T-helper 17 cell (primary cell): ENCODE measurements at places on chromosomes 7 and 10.
A peak's percentile ranks its signal among the peaks of the same experiment; 100 is the strongest.

GRCh38 chr10:9081253-9081652, 1026.8 kb downstream of the GATA3 start:
- DNase-seq: no peak
- no peaks in the 10 kb centered on the region for H3K36me3 ChIP-seq
- H3K27me3 ChIP-seq: peaks cover 4% of the 10 kb centered on the region
- H3K4me3 ChIP-seq: no peak overlapping the region
- no peak overlapping the region for H3K27ac ChIP-seq
- H3K4me1 ChIP-seq: peaks cover 5% of the 10 kb centered on the region

GRCh38 chr7:132865366-132866143, 216.3 kb downstream of the CHCHD3 start:
- no peaks in the 10 kb centered on the region for H3K27me3 ChIP-seq
- DNase-seq: no peak
- H3K4me3 ChIP-seq: no peak overlapping the region

DNA sequence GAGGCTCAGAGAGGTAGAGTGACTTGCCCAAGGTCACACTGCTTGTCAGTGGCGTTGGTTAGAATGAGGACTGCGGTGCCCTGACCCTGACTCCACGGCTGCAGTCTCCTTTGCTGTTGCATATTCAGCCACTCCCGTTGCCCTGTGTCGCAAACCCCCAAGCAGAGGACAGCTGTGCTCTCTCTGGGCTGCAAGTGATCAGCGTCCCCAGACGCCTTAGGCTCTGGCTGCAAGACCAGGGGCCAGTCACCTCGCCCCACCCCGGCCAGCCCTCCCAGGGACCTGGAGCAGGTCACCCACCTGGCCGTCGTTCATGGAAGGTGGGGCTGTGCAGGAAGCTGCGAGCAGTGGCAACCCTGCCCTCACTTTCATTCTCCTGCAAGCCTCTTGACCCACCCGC, 51.7 kb upstream of the NANOS1 start:
- H3K27me3 ChIP-seq: peaks cover 6% of the 10 kb centered on the region
- H3K4me3 ChIP-seq: no peak overlapping the region
- H3K27ac ChIP-seq: no peak overlapping the region
- DNase-seq: no peak
- H3K4me1 ChIP-seq: no peaks in the 10 kb centered on the region

DNA sequence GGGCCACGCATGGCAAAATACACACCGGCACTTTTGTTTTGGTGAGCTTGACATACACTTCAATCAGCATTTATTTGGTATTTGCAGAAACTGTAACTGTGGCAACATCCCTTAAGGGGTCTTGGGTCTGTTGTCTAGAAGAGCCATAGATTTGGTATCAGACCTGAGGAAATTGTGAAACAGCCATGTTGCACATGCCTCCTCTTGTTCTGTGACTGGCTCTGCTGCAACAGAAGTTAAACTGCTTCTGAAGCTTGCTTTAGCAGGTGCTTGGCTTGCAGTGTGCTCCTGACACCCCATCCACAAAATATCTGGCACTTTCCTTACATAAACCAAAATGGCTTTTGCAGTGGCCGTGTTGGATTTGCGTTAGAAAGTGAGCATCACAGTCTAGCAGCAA, 247.3 kb downstream of the GATA3 start:
- H3K27me3 ChIP-seq: peaks cover 12% of the 10 kb centered on the region
- H3K27ac ChIP-seq: no peak overlapping the region
- no peak overlapping the region for H3K4me3 ChIP-seq
- DNase-seq: no peak
- no peaks in the 10 kb centered on the region for H3K36me3 ChIP-seq

DNA sequence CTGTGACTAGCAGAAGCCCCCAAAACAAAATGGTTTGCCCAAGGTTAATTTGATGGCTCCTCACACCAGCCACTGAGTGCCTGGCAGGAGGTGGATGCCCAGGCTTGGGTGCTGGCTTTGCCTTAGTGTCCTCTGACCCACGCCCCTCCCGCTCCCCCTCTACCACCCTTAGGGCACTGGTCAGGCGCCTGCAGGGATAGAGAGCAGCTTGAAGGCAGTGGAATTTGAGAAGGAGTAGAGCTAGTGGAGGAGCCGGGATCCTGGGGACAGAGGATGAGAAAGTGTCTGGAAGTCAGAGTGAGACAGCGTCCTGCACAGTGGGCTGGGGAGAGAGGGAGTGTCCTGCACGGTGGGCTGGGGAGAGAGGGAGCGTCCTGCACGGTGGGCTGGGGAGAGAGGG, 139.4 kb downstream of the DNAJB6 start:
- no peaks in the 10 kb centered on the region for H3K27me3 ChIP-seq
- no peaks in the 10 kb centered on the region for H3K36me3 ChIP-seq
- no peak overlapping the region for H3K4me3 ChIP-seq
- H3K4me1 ChIP-seq: peaks cover 23% of the 10 kb centered on the region
- peak overlapping the region; percentile 35 for H3K27ac ChIP-seq

DNA sequence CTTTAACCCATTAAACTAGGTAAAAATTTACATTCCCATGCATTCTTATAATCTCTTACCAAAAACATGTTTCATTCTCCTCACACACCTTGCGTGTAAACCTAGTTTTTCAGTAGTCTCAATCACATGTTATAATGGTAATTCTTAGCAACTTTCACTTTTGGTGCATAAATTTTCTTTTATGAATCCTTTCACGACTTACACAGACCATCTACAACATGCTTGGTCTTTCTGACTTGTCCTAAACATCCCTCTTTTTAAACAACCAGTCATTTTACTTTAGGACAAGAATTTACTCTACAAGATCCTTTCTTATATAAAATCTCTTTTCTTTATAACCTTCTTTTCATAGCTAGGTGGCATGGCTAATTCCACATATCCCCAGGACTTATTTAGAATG, 25.8 kb downstream of the FBXL13 start:
- no peak for DNase-seq
- no peak overlapping the region for H3K4me3 ChIP-seq
- H3K27me3 ChIP-seq: no peaks in the 10 kb centered on the region
- H3K27ac ChIP-seq: no peak overlapping the region
- no peaks in the 10 kb centered on the region for H3K4me1 ChIP-seq

- no peak overlapping the region for H3K4me3 ChIP-seq
- no peak overlapping the region for H3K27ac ChIP-seq
- H3K4me1 ChIP-seq: peaks cover 7% of the 10 kb centered on the region
- H3K36me3 ChIP-seq: no peaks in the 10 kb centered on the region
- no peaks in the 10 kb centered on the region for H3K27me3 ChIP-seq
These were observed 52.3 kb downstream of the CCDC71L start for GRCh38 chr7:106608661-106609060.

GRCh38 chr7:1567049-1567771, 2.6 kb downstream of the PSMG3 start:
- peaks cover 2% of the 10 kb centered on the region for H3K27me3 ChIP-seq
- H3K27ac ChIP-seq: peak overlapping the region; percentile 98
- H3K36me3 ChIP-seq: no peaks in the 10 kb centered on the region
- H3K4me3 ChIP-seq: peak overlapping the region; percentile 39

DNA sequence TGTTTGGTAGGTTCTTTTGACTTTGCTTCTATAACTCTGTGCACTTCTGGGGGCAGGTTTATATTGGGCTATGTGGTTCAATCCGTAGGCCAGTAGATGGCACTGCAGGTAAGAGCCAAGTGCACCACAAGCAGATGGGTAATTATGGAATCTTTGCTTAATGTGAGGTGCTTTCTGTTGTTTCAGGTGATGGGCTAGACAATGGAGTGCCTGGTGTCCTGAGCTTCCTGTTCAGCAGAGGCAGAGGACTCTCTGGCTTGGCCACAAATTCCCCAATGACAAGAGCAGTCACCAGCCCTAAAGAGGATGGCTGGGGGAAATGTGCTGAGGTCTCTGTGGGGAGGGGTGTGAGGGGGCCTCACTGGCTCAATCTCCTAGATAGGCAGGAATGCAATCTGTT, 455.0 kb downstream of the CCSER2 start:
- no peak overlapping the region for H3K4me3 ChIP-seq
- DNase-seq: no peak
- no peak overlapping the region for H3K27ac ChIP-seq
- H3K4me1 ChIP-seq: peaks cover 2% of the 10 kb centered on the region
- H3K27me3 ChIP-seq: peaks cover 30% of the 10 kb centered on the region

DNA sequence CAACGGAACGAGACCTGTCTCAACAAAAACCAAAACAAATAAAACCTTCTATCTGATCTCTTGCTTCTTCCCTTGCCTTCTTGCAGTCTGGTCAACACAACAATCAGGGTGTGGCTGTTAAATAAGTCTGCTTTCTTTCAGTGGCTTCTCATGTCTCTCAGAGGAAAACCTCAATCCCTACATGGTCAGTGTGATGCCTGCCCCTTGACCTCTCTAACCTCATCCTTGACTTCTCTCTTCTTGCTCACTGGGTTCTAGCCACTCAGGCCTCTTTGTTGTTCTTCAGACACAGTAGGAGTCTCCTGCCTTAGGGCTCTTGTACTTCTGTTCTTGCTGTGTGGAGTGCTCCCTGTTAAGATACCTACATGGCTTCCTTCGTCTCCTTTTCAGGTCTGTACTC, 220.4 kb downstream of the SDHAF3 start:
- H3K4me1 ChIP-seq: no peaks in the 10 kb centered on the region
- DNase-seq: no peak
- no peak overlapping the region for H3K4me3 ChIP-seq

DNA sequence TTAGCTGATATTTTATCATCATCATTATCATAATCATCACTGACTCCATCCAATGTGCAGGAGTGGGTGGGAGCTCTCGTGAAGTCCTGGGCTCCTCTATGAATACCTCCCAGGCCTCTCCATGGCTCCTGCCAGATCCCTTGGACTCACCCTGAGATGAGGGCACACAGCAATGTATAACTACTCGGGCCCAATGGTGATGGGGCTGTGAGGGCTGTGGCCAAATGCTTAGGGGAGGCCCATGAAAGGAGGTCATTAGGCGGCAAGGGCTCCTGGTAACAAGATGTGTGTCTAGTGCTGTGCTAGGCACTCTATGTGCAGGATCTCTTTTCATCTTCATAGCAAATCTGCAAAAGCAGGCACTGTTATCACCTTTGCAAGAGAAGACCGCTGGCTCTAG, 270.9 kb downstream of the GLRX3 start:
- H3K4me3 ChIP-seq: no peak overlapping the region
- H3K27me3 ChIP-seq: no peaks in the 10 kb centered on the region
- no peak overlapping the region for H3K27ac ChIP-seq
- no peak for DNase-seq
- H3K4me1 ChIP-seq: no peaks in the 10 kb centered on the region

DNA sequence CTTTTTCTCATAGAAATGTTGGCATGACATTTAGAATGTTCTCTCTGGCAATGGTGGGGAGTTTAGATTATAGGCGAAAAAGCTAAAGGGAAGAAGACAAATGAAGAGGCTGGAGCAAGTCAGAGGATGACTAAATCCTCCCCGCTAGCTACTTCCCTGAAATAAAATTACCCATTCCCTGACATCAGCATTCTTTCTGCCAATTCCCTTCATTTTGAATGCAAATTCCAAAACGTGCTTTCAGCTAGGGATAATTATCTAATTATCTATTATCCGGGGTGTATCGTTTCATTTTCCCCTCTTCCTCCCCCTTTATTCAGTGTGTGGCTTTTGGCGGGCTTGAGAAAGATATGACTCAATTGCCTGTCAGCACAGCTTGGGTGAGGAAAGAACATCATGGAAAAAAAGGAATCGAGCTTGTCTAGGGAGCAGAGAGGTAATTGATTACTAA, 672.3 kb downstream of the TNS3 start:
- no peaks in the 10 kb centered on the region for H3K27me3 ChIP-seq
- no peak for DNase-seq
- H3K36me3 ChIP-seq: no peaks in the 10 kb centered on the region
- no peak overlapping the region for H3K4me3 ChIP-seq

DNA sequence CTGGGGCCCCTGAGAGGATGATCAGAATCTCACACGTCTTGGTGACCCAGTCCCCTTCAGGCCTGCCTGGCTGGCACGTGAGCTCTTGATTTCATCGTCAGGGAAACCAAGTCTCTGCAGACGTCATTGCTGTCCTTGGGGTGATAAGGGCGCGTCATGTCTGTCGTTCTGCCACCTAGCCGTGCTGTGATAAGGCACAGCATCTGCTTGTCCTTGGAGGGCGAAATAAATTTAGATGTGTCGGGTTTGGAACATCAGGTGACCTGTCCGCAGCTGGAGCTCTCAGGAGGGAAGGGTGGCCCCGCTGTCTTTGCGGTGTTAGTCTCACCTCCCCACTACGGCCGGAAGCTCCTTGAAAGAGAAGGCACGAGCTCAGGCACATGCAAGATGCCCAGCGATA, 129.2 kb downstream of the GRK5 start:
- peaks cover 18% of the 10 kb centered on the region for H3K4me1 ChIP-seq
- H3K36me3 ChIP-seq: peaks cover 3% of the 10 kb centered on the region
- no peaks in the 10 kb centered on the region for H3K27me3 ChIP-seq
- H3K27ac ChIP-seq: no peak overlapping the region
- no peak overlapping the region for H3K4me3 ChIP-seq

DNA sequence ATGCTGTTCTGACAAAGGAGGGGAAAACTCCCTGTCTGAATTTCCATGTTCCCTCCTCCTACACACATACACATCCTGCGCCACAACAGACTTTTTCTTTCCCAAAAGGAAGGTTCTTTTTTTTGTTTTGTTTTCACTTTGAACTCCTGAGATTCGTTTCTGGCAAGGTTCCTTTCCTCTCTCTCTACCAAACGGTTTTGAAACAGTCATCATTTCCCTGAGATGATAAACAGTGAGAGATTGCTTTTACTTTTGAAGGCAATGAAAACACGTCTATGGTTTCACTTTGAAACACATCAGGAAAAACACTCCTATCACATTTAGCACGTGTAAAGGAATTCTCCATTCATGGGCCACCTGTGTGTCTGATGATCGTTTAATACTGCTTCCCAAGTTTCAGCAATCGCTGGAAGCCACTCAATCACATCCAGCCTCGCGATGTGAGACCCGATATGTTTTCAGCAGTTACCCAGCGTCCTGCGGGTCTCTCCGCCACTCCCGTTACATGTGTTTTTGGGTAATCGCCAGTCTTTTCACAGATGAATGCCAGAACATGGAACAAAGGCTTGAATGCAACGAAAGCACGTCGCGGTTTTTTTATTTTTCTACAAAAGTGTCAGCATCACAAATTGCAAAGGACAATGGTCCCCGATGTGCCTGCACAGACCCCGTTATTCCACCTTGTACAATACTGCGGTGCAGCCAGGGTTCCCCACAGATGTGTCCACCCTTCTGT, 62.8 kb upstream of the CUX1 start:
- no peaks in the 10 kb centered on the region for H3K36me3 ChIP-seq
- peaks cover 4% of the 10 kb centered on the region for H3K4me1 ChIP-seq
- H3K27me3 ChIP-seq: peaks cover 21% of the 10 kb centered on the region
- H3K4me3 ChIP-seq: peak overlapping the region; percentile 78
- no peak for DNase-seq
- peak overlapping the region; percentile 60 for H3K27ac ChIP-seq

GRCh38 chr7:107712025-107712424, 31.9 kb upstream of the CBLL1 start:
- peaks cover 19% of the 10 kb centered on the region for H3K27me3 ChIP-seq
- no peaks in the 10 kb centered on the region for H3K4me1 ChIP-seq

GRCh38 chr7:38463277-38464225, 167.6 kb downstream of the AMPH start:
- H3K4me1 ChIP-seq: peaks cover 9% of the 10 kb centered on the region
- H3K36me3 ChIP-seq: peaks cover 2% of the 10 kb centered on the region
- no peaks in the 10 kb centered on the region for H3K27me3 ChIP-seq
- peak; percentile 18 for DNase-seq
- no peak overlapping the region for H3K27ac ChIP-seq
- peak overlapping the region; percentile 28 for H3K4me3 ChIP-seq
